ENCODE measurements at places on chromosomes 13 and 19. TPM values are rescaled to one million over a fixed set of nuclear protein-coding genes. Genes with fewer than 3 reads are reported as not detected.

- H3K4me3 ChIP-seq, result no peak overlapping the region
- H3K4me1 ChIP-seq, result no peaks in the 10 kb centered on the region
- H3K27me3 ChIP-seq, result no peaks in the 10 kb centered on the region
- DNase-seq, result no peak
- no peaks in the 10 kb centered on the region for H3K36me3 ChIP-seq
- no peak overlapping the region for H3K27ac ChIP-seq
Measured at GRCh38 chr13:47545201-47546024, 455.7 kb downstream of the SUCLA2 start.

The KLK4 gene
- not detected for total RNA-seq

The ZNF610 gene
- 3.7 TPM for total RNA-seq

- H3K27ac ChIP-seq, result peak overlapping the region; percentile 33
- H3K36me3 ChIP-seq, result no peaks in the 10 kb centered on the region
- no peaks in the 10 kb centered on the region for H3K27me3 ChIP-seq
- H3K4me3 ChIP-seq, result no peak overlapping the region
- H3K4me1 ChIP-seq, result no peaks in the 10 kb centered on the region
Measured at GRCh38 chr13:112143753-112144615, 77.0 kb downstream of the SOX1 start.

DNA sequence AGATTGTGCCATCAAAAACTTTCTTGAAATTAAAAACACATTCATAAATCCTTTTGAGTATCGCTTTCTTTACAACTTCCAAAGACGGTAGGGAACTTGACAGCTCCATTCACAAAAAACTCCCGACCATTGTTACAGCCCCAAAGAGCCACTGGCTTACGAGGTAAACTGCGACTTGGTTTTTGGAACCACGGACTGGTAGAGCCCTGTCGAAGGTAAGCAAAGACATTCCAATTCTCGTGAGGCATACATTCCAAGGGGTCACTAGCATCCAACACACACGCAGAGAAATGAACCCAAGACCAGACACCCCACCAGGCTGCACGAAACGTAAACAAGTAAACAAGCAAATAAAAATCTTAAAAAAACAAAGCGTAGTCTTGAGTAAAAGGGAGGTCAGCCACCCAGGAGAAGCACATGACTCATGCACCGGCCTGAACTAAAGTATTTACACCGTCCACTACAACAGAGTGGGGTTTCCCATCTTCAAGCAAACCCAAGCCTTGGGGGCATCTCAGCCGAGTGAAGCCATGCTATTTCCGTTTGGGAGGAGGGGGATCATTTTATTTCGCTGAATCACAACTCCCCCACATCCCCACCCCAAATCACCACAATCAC lies 1.4 kb downstream of the BRD4 start:
- DNase-seq, result peak; percentile 29
- H3K36me3 ChIP-seq, result peaks cover 11% of the 10 kb centered on the region
- H3K27me3 ChIP-seq, result no peaks in the 10 kb centered on the region

DNA sequence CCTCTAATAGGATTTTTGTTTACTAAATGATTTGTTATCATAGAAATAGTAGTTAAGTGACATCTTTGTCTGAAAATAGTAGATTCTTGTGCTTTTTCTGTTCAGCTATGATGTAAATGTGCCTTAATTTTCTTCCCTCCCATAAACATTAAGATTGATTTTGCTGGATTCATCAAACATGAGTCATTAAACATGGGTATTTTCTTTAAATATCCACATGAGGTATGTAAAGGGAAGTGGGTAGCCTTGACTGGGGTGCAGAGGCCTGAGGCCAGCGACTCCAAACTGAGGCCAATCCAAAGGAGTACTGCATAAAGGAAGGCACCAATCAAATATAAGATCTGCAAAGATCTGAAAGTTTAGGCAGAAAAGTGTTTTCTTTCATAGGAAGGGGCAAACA lies 3.7 kb downstream of the ZNF136 start:
- H3K27me3 ChIP-seq, result no peaks in the 10 kb centered on the region
- H3K27ac ChIP-seq, result peak overlapping the region; percentile 33
- no peak for DNase-seq
- H3K36me3 ChIP-seq, result peaks cover 18% of the 10 kb centered on the region
- peak overlapping the region; percentile 35 for H3K4me3 ChIP-seq
- peaks cover 56% of the 10 kb centered on the region for H3K4me1 ChIP-seq

- H3K27me3 ChIP-seq, result no peaks in the 10 kb centered on the region
- peaks cover 9% of the 10 kb centered on the region for H3K36me3 ChIP-seq
- no peak overlapping the region for H3K4me3 ChIP-seq
- peaks cover 52% of the 10 kb centered on the region for H3K4me1 ChIP-seq
- no peak for DNase-seq
Measured at GRCh38 chr19:50349277-50350057, 16.0 kb downstream of the NAPSA start.

The C19orf53 gene
- 88.1 TPM for total RNA-seq

- peaks cover 2% of the 10 kb centered on the region for H3K4me1 ChIP-seq
- no peak for DNase-seq
- H3K27ac ChIP-seq, result no peak overlapping the region
- no peak overlapping the region for H3K4me3 ChIP-seq
- peaks cover 15% of the 10 kb centered on the region for H3K36me3 ChIP-seq
- no peaks in the 10 kb centered on the region for H3K27me3 ChIP-seq
Measured at GRCh38 chr19:2099937-2100718, 3.4 kb downstream of the IZUMO4 start.

Data from activated T-cell treated with anti-CD3 and anti-CD28 coated beads, Interleukin-2, amount 50 U/mL, for 72 hours (primary cell).